ENCODE measurements at places on chromosomes 3 and 15.

DNA sequence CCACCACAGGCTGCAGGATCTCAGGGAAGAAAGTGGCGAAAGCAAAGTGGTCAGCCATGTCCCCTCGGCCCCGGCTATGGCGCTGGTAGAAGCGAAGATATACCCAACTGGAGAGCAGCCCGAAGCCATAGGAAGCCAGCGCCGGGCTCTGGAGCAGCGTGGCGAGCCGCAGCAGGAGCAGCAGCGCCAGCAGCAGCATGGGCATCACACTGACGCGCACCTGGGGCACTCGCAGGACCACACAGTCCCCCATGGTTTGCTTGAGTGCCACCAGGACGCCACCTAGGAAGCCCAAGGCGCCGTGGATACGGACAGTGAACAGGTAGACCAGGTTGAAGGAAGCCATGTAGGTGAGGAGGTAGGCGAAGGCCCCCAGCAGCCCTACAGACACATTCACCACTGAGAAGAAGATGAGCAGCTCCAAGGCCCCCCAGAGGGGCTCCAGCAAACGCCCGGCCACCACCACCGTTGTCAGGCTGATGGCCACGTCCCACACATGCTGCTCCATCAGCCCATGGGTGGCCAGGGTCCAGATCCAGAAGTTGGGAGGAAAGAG is 888 bp downstream of the TMEM115 start:
- no peak for DNase-seq

DNA sequence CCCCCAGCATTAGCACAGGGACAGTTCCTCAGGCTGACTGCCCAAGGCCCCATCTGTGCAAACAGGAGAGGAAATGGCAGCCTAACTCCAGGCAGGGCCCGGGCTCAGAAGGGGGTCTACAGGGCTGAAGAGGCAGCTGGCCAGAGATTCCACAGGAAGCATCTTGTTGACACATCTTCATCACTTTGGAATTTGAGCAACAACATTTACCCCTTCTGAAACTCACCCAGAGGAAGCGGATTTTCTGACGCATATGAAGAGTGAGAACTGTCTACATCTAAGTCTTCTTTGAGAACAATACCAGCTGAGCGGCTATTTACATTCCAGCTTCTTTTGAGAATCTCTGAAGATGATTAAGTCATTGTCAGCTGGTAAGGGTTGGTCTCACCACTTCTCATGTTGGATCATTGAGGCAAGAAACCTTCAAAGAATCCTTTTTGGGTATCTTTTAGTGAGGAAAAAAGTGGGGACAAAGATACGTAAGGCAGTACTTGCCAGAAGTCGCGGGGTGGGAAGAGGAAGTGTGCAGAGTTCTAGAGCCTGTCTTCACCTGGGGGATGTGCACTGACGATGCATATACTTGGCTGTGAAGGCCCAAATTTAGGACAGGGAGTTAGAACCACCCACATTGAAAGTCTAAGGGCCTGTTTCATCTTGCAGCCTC is 25.4 kb upstream of the SRP14 start:
- peak; percentile 94 for DNase-seq

DNA sequence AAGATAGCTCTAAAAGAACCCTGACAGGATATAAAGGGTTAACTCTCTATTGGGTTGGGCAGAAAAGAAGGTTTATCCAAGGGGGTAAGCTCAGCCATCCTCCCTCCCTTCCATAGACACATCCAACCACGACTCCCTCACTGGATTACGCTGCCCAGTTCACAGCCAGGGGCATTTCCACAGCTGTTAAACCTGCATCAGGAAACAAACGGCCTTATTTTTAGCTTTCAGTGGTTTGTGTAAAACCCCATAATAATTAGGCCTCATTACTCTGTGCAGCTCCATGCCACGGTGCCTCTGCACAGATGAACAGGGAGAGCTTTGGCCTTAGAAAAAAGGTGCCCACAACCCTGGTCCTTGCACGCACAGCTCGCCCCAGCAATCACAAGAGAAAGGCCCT is 110.6 kb downstream of the GABRB3 start:
- DNase-seq, result no peak

DNA sequence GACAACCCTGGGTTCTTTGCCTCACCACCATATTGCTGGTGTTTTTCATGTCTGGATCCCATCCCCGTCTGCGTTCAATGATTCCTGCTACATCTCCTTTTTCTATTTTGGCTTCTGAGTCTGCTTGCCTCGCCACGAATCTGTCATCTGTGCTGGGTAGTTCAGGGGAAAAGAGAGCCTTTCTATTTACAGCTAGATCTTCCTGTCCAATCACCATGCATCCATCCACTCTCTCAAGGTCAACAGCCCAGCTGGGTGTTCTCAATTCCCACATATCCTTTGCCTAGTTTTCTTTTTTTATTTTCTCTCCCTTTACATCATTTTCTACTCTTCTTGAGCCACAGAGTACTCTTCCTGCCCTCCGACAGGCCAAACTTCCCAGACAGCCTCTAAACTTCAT is 104.8 kb upstream of the RAD18 start:
- DNase-seq, result no peak

DNA sequence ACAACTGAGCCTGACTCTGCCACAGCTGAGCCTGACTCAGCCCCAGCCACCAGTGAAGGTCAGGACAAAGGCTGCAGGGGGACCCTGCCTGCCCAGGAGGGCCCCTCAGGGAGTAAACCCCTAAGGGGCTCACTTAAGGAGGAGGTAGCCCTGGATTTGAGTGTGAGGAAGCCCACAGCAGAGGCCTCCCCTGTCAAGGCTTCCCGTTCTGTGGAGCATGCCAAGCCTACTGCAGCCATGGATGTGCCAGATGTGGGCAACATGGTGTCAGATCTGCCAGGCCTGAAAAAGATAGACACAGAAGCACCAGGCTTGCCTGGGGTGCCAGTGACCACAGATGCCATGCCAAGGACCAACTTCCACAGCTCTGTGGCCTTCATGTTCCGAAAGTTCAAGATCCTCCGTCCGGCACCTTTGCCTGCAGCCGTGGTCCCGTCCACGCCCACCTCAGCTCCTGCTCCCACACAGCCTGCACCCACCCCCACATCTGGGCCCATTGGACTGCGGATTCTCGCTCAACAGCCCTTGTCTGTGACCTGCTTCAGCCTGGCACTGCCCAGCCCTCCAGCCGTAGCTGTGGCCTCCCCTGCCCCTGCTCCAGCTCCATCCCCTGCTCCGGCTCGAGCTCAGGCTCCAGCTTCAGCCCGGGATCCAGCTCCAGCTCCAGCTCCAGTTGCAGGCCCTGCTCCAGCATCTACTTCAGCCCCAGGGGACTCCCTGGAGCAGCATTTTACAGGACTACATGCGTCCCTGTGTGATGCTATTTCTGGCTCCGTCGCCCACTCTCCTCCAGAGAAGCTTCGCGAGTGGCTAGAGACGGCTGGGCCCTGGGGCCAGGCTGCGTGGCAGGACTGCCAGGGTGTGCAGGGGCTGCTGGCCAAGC is 6.2 kb downstream of the C15orf39 start:
- no peak for DNase-seq
